Endodermal cell (in vitro differentiated cells): ENCODE measurements at places on chromosomes 6 and 20. TPM values are rescaled to one million over a fixed set of nuclear protein-coding genes. Genes with fewer than 3 reads are reported as not detected.

Gene BTBD3
- 80.4 and 81.7 TPM in 2 replicates for total RNA-seq

Gene BFSP1
- 9.4 and 12.0 TPM in 2 replicates for total RNA-seq

Gene LGSN
- total RNA-seq: not detected in 3 replicates

Gene LZTS3
- total RNA-seq: 24.0 to 28.6 TPM (median 27.7 TPM) in 3 replicates

DNA sequence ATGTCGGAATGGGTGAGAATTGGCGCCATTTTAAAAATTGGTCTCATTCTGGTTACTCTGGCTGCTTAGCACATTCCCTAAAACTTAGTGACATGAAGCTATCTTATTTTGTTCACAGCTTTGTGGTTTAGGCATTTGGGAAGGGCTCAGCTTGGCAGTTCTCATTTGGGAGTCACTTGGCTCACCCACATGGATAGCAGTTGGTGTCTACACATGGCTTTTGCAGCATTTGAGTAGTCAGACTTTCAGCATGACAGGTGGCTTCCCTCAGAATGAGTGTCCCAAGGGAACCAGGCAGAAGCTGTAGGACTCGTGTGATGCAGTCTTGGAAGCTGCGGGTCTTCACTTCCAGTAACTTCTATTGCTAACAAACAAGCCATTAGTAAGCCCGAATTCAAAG is 64.6 kb downstream of the UST start:
- DNase-seq: no peak

- DNase-seq: no peak
These were observed 27.6 kb upstream of the FRMD1 start for GRCh38 chr6:168106633-168107005.

DNA sequence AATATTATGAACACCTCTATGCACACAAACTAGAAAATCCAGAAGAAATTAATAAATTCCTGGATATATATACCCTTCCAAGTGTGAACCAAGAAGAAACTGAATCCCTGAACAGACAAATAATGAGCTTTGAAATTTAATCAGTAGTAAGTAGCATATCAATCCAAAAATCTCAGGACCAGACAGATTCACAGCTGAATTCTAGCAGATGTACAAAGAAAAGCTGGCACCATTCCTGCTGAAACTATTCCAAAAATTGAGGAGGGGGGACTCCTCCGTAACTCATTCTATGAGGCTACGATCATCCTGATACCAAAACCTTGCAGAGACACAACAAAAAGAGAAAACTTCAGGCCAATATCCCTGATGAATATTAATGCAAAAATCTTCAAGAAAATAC is 67.0 kb upstream of the PDE7B start:
- no peak for DNase-seq

DNA sequence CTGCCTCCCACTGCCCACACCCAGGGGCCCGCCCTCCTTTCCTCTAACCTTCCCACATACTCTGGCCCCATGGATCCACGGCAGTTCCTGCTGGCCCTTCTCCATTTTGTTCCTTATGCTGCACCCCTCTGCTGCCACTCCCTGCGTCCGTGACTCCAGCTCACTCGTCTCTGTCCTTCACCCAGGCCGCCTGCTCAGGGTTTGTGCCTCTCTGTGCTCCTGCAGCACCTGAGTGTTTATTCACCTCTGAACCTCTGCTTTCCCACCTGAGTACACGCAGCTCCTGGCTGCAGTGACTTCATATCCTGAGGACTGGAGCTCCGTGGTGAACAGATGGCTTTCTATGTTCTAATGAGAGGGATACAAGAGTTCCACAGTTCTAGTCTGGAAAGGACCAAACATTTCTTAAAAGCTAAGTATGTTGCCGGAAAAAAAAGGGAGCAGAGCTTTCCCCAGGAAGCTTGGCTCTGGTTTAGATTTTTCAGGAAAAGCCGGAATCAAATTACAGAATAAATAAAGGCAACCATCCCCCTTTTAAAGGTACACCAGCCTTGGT is 1.5 kb upstream of the GNRH2 start:
- no peak for DNase-seq

GRCh38 chr6:106525107-106525881 is 104.0 kb downstream of the RTN4IP1 start:
- no peak for DNase-seq
